Nephron progenitor cell (in vitro differentiated cells): ENCODE measurements at places on chromosomes 5 and 9.

- DNase-seq, result no peak
Measured at GRCh38 chr5:157563373-157563928, 12.1 kb downstream of the ADAM19 start.

DNA sequence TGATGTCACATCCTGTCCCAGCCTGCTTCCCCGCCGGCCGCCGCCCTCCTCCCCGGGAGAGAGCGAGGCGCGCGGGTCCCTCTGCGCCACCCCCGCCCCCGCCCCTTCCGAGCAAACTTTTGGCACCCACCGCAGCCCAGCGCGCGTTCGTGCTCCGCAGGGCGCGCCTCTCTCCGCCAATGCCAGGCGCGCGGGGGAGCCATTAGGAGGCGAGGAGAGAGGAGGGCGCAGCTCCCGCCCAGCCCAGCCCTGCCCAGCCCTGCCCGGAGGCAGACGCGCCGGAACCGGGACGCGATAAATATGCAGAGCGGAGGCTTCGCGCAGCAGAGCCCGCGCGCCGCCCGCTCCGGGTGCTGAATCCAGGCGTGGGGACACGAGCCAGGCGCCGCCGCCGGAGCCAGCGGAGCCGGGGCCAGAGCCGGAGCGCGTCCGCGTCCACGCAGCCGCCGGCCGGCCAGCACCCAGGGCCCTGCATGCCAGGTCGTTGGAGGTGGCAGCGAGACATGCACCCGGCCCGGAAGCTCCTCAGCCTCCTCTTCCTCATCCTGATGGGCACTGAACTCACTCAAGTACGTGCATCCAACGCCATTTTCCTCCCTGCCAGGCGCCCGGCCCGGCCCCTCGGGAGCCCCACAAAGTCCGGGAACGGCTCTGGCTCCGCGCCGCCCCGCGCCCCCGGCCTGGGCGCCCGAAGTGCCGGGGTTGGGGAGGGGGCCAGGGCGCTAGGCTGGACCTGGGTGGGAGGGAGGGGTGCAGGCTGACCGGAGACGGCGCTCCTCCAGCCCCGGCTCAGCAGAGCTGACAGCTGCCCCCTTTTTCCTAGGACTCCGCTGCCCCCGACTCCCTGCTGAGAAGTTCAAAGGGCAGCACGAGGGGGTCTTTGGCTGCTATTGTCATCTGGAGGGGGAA, 12.0 kb upstream of the OLFM1 start:
- peak; percentile 66 for DNase-seq

DNA sequence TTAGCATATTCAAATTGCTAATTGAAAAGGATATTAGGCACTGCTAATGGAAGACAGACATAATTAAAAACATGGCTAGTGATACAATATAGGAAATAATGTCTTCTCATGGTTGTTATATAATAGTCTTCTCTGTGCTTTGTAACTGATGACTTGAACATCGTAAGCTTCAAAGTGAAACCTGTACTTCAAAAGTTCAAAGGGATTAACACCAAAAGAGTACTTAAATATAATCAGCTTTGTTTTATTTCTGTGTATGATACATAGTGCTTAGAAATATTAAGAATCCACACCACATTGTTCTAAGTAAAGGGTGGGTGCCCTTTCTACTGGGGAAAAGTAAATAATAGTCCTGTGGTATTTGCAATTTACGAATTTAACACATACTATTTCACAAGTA, 75.4 kb upstream of the ITGA1 start:
- DNase-seq, result no peak

GRCh38 chr5:31823472-31823871, 184.5 kb downstream of the PDZD2 start:
- no peak for DNase-seq

- DNase-seq, result no peak
Measured at GRCh38 chr5:32159328-32160072, 14.6 kb downstream of the GOLPH3 start.

GRCh38 chr9:30329431-30329830, 2055.0 kb upstream of the ACO1 start:
- no peak for DNase-seq

DNA sequence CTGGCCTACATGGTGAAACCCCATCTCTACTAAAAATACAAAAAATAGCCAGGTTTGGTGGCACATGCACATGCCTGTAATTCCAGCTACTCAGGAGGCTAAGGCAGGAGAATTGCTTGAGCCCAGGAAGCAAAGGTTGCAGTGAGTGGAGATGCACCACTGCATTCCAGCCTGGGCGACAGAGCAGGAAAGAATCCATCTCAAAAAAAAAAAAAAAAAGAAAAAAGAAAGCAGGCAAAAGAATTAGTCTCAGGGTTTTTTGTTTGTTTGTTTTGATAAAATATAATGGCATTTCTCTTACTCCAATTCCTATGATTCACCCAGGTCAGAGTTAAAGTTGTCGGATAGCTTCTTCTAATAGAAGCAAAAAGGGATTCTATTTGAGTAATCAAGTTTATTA, 67.0 kb upstream of the ATG10 start:
- DNase-seq, result no peak

DNA sequence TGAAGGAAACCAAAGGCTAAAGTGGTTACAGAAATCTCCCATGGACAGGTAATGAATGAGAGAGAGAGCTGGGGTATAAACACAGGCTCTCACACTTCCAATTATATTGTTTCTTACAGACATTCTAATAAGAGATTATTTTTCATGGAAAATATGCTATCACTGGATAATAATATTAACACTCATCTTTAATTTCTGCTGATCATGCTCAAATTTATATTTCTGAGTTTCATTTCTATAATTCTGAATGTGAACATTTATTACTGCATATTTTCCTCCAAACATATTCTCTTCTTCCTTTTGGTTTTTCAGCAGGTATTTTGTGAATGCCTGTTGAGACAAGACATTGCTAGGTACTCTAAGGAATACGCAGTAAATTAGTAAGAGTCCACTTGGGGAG, 410.2 kb upstream of the DAP start:
- DNase-seq, result no peak

DNA sequence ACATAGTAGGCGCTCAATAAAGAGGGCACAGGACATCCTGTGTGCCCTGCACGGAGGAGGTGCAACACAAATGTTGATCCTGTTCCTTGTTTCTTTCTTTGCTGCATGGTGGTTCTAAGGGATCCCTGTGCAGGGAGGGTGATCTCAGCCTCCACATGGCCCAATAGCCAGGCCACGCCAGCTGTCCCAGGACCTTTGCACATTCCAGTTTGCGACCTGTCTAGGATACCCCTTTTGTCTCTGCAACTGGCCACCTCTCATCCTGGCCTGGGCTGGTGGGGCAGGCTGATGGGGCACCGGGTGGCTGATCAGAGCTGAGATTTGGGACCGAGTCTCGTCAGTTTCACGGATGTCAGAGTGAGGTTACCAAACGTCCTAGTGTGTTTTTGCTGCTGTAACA, 79.5 kb downstream of the CFAP77 start:
- no peak for DNase-seq

GRCh38 chr5:55966284-55966683, 28.5 kb downstream of the IL6ST start:
- DNase-seq, result no peak

- DNase-seq, result no peak
Measured at GRCh38 chr9:12753931-12754330, 20.9 kb upstream of the LURAP1L start.

- DNase-seq, result peak; percentile 76
Measured at GRCh38 chr5:79133657-79134451, 22.2 kb downstream of the BHMT start.

- no peak for DNase-seq
Measured at GRCh38 chr5:108686676-108687075, 61.0 kb upstream of the FER start.

- no peak for DNase-seq
Measured at GRCh38 chr5:119393746-119394145, 37.9 kb downstream of the TNFAIP8 start.

DNA sequence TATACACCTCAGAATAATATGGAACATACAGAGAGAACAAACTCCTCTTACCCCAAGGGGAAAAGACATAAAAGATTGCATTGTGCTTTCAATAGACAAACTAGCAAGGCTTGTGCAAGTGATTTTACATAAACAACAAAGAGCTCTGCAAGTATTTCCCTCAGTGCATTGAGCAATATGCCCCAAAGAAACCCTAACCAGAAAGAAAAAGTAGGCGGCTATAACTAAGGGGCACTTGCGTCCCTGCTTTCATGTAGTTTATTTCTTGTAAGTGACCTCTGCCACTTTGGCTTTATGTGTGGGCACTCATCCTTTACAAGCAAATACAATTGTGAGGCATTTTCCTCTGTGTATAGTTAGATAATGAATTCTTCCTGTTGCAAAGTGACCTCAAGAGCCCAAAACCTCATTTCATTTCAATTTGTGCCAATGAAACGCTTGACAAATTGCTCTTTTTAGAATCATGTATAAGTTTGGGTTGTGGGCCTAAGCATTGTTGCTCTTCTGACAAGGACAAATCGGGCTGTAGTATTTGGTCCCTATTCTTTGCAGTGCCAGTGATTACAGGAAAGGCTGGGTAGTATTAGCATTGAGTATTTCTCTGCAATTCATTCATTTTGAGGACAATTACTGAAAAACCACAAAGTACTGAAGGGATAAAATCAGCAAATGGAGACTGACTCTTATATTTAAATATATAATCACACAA, 282.2 kb downstream of the DTWD2 start:
- no peak for DNase-seq

DNA sequence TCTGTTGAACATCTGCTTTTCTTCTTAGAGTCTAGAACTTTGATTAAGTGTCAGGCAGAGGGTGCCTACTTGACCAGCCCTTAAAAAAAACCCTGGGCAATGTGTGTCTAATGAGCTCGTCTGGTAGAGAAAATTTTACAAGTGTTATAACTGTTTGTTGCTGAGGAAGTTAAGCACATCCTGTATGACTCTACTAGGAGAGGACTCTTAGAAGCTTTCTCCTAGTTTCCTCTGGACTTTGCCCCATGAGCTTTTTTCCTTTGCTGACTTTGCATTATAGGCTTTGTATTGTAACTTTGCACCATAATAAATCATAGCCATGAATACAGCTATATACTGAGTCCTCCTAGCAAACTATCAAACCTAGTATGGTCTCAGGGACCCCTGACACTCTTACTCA, 39.4 kb downstream of the GNG10 start:
- no peak for DNase-seq

DNA sequence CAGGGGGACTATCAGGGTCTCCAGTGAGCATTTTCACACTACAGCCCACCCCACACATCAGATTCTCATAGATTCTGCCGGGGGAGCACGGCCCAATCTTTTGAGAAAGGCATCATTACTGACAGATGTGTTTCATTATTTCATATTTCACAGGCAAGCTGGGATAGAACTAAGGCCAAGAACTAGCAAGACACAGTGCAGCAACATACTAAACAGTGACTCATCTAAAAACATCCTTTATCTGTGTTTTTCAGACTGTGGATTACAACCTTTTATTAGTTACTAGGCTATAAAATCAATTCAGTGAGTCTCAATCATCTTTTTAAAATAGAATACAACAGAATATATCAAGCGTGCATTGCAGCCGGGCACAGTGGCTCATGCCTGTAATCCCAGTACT, 59.8 kb downstream of the CPLANE1 start:
- DNase-seq, result no peak

GRCh38 chr5:68356623-68357022, 141.1 kb downstream of the PIK3R1 start:
- DNase-seq, result no peak

- DNase-seq, result no peak
Measured at GRCh38 chr5:131679911-131680310, 44.9 kb upstream of the RAPGEF6 start.

DNA sequence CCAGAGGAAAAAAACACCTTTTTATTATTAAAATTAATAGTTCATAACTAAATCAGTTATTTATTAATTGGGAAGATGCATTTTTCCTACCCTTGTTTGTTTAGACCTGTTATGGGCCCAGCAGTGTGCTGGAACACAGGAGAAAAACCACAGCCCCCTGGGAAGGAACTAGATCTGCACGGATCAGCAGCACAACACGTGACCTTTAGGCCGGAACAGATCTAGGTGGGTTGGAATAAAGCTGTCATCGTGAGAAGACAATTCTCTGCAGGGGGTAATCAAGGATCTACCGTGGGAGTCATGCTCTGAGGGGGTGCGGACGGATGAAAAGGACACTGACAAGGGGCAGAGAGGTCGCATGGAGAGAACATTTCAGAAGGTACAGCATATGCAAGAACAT, 95.8 kb upstream of the SPATA31C2 start:
- DNase-seq, result no peak

- DNase-seq, result peak; percentile 42
Measured at GRCh38 chr5:169641253-169641652, 4.2 kb downstream of the DOCK2 start.

DNA sequence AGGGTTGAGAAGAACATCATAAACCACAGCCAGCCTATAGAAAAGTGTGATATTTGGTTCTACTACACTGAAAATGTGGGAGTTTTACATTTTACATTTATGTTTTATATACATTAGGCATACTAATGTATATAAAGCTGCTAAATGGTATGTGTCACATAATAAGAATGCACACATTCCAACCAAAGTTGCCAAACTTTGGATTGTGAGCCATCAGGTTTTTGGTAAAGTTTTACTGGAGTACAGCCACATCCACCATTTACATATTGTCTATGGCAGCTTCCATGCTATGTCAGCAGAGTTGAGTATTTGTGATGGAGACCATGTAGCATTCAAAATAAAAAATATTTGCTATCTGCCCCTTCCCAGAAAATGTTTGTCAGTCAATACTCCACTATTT, 23.1 kb upstream of the TARS1 start:
- DNase-seq, result no peak

DNA sequence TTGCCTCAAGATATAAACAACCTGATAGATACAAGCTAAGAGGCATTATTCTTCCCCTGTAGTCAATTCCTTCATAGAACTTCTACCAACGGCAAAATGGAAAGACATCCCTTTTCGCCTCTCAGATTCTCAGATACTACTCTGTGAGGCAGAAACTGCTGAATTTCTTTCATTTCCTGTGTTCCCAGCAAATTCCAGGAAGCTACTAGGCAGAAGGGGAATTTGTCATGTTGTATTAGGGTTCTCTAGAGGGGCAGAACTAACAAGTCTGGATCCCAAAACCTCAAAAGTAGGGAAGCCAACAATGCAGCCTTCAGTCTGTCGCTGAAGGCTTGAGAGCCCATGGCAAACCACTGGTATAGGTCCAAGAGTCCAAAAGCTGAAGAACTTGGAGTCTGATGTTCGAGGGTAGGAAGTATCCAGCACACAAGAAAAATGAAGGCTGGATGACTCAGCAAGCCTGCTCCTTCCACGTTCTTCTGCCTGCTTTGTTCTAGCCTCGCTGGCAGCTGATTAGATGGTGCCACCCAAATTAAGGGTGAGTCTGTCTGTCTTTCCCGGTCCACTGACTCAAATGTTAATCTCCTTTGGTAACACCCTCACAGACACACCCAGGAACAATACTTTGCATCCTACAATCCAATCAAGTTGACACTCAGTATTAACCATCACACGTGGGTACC, 15.2 kb downstream of the RNF180 start:
- no peak for DNase-seq

GRCh38 chr9:98521141-98521540, 187.6 kb downstream of the GABBR2 start:
- DNase-seq, result no peak

- DNase-seq, result no peak
Measured at GRCh38 chr5:72021651-72022357, 85.5 kb upstream of the MAP1B start.
